ENCODE measurements at places on chromosomes 6 and 20.

- no peak for DNase-seq
Observed at GRCh38 chr20:57435498-57436222, 44.5 kb downstream of the RBM38 start.

DNA sequence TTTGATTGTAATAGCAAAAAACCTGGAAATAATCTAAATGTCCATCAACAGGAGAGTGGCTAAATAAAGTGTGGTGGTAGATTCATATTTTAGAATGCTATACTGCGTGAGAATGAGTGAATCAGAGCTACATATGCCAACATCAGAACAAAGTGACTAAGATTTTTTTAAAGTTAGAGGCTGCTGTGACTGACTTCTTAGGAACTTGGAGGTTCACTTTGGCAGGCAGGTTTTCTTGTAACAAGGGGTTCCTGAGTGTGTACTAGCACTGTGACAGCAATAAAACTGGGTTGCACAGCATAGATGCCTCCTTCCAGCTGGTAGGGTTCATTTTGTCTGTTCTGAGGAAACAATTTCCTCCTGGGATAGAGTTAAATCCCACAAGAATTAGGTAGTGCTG is 75.3 kb upstream of the ENPP5 start:
- no peak for DNase-seq

DNA sequence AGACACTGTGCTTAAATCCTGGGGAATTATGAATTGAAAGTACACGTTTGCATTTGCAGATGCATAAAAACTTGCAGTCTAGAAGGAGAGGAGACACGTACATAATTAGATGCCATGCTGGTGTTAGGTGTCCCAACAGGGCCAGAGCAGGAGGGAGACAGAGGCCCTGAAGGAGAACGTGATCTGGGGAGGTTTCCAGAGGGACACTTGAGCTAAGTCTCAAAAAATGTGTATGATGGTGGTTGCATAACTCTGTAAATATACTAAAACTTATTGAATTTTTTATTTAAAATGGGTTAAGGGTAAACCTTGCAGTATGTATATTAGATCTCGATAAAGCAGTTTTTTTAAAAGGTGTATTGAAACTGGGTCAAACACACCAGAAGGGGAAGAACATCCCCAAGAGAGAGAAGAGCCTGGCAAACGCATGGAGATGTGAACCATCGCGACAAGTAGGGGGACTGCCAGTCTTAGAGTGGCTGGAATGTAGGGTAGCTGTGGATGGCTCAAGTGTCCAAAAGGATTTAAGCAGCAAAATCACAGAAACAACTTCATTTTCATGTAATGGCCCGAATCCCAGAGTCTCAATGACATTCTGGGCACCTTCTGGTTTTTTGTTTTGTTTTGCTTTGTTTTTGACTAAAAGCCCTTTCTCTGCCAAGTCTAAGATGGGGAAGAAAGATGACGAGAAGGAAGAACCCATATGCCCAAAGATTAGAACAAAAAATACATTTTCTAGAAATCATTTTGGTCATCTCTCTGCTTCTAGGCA is 15.3 kb downstream of the TRAF3IP2 start:
- DNase-seq: no peak

GRCh38 chr6:11688425-11688709 is 90.2 kb downstream of the ADTRP start:
- DNase-seq: no peak

DNA sequence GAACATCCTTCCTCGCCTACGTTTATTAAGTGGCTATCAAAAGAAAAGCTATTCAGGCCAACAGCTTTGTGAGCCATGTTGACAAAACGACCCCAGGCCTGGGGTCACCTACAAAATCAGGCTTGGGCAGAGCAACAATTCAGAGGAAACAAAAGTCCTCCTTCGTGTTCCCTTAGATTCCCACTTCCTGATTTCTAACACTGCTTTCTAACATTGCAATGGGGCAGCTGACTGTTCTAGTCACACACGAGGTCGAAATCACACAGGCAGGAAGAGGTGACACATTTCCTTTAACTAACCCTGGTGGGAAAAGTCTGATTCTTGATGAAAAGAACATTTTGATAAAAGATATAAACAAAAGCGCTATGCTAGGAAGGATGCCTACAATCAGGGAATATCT is 31.9 kb downstream of the WDR27 start:
- no peak for DNase-seq

- no peak for DNase-seq
Observed at GRCh38 chr6:3391902-3392458, 64.9 kb downstream of the SLC22A23 start.

GRCh38 chr6:113627480-113627879 is 229.7 kb upstream of the MARCKS start:
- DNase-seq: no peak

- DNase-seq: peak; percentile 27
Observed at GRCh38 chr6:158605266-158605878, 39.2 kb downstream of the DYNLT1 start.

DNA sequence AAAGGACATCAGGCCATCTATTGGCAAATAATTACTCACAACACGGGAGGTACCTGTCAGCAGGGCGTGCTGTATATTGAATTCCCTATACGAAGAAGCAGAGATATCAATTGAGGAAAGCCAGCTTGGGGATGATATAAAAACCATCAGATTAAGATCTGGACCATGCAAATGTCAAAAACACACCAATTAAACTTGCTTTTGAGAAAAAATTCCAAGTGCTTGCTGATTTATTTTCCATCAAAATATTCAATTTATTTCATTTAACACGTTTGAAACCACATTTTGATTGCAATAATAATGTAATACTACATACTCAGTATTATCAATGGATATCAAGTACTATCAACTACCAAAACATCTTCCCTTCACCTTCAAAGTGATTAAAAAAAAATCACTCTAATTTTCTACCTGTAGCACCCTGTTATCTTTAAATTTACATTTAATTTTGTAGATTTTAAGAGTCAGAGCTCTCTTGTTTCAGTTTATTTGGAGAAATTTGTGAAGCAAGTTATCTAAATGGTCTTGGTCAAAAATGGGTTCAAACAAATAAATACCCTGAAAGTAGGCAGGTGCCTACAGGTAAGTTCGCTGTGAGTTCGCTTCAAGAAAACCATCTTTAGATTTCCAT is 6.8 kb upstream of the TBX18 start:
- DNase-seq: no peak

GRCh38 chr6:90088009-90088408 is 193.7 kb downstream of the GJA10 start:
- DNase-seq: no peak

DNA sequence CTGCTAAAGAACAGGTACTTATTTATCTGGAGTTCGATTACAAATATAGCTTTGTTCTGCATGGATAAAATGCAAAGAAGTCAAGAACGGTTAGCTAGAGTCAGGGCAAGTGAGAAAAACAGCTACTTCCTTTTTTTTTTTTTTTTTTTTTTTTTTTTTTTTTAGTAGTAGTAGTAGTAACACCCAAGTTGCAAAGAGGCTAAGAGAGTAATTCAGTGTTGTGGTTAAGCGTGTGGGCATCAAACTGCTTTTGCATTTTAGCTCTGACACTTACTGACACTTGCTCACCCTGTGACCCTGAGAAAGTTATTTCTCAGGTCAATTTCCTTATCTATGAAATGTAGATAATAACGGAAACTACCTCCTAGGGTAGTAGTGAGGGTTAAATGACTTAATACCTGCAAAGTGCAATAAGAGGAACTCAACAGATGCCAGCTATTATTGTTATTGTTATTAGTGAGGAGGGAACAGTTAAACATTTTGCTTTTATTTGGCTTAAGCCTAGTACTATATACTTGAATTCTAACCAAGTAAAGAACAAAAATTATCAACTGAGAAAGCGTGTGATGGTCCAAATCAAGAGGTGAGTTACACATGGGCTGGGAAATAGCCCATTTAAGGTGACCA is 86.7 kb upstream of the BACH2 start:
- no peak for DNase-seq

DNA sequence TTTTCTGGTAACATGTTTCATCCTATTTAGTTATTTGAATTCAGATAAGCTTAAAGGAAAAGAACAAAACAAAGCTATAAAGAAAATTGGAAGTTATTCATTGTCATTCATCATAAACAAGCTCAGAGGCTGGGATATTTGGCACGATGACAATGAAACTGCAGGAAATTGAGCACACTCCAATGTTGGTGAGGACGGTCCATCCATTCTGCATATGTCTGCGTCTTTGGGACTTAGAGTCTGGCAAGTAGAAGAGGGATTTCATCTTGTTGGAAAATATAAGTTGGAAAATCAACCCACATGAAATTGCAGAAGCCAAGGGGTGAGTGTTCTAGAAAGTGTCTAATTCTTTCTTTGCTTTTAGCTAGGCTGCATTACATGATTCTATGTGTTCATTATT is 78.4 kb downstream of the HDGFL1 start:
- DNase-seq: no peak

DNA sequence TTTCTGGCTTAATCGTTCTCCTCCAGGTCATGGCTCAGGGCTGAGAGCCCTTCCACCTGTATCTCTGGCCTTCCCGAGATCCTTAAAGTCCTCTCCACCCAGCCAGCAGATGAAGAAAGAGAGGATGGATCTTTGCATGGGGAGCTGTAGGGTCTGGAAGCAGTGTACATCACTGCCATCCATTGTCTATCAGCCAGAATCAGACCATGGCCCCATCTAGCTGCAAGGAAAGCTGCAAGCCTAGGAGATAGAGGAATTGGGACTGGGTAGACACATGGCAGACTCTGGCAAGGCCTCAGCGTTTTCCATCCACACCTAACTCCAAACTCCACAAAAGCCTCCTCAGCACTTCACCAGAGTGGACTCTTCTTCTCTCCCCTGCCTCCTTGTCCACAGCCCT is 113.8 kb upstream of the MAFB start:
- DNase-seq: no peak

DNA sequence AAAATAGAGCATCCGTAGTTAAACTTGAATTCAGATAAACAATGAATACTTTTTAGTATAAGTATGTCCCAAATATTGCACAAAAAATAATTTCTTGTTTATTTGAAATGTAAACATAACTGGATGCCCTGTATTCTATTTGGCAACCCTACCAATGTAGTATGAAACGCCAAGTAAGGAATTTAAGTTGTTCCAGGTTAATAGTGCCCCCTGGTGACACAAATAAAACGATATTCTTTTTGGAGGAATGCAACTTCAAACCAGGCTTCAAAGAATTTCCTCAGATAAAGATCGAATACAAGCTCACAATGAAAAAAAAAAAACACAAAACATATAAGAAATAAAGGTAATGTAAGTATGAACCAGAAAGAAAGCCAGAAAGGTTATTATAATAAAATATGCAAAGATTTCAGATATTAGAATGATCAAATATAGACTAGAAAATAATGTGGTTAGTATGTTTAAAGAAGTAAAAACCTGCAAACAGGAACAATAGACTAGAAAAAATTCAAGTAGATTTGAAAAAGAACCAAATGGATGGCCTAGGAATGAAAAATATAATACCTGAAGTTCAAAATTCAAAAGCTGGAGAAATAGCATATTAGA is 18.4 kb upstream of the AKAP7 start:
- no peak for DNase-seq

- DNase-seq: no peak
Observed at GRCh38 chr6:6559994-6560570, 28.4 kb upstream of the LY86 start.

DNA sequence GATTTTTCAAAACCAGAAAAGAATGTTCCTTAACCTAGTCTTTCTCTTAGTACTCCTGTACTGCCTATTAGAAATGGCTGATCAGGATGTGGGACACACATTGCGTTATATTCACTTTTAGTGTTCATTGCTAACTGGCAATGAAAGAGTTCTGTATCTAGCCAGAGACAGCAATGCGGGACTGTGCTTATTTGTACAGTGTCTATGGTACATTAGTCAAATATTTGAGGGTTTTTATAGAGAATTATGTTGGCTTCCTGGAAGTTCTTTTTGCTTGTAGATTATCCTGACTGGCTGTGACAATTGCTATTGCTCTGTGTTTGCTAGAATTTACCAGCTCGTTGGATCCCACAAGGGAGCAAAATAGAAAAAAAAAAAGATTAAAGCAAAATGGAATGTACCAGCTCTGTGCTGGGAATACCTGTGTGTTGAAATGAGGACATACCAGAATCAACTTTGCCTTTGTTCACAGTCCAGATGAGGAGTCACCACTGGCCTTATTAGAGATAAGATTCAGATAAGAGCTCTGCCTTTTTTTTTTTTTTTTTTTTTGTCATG is 22.4 kb upstream of the IFNGR1 start:
- DNase-seq: no peak

GRCh38 chr6:148883270-148883669 is 136.4 kb downstream of the UST start:
- DNase-seq: no peak

- peak; percentile 49 for DNase-seq
Observed at GRCh38 chr6:7238900-7239589, 74.0 kb downstream of the SSR1 start.

DNA sequence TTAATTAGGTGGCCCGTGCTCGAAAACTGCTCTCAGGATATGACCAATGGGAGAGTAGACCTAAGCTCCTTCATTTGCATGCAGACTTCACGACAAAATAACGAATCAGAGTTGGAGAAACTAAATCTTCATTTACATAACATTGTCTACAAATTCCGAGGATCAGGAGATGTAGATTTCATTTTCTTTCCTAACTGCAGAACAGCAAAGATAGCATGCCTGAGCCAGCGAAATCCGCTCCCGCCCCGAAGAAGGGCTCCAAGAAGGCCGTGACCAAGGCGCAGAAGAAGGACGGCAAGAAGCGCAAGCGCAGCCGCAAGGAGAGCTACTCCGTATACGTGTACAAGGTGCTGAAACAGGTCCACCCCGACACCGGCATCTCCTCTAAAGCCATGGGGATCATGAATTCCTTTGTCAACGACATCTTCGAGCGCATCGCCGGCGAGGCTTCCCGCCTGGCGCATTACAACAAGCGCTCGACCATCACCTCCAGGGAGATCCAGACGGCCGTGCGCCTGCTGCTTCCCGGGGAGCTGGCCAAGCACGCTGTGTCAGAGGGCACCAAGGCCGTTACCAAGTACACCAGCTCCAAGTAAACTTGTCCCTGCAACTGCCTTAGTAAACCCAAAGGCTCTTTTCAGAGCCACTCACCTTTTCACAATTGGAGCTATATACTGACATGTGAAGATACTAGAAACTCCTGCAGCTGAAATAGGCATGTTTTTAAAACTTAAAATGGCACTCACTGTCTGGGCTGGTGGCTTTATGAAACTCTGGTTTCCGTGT is 96.5 kb downstream of the HFE start:
- DNase-seq: no peak

- no peak for DNase-seq
Observed at GRCh38 chr6:114452785-114453401, 110.1 kb upstream of the HS3ST5 start.

DNA sequence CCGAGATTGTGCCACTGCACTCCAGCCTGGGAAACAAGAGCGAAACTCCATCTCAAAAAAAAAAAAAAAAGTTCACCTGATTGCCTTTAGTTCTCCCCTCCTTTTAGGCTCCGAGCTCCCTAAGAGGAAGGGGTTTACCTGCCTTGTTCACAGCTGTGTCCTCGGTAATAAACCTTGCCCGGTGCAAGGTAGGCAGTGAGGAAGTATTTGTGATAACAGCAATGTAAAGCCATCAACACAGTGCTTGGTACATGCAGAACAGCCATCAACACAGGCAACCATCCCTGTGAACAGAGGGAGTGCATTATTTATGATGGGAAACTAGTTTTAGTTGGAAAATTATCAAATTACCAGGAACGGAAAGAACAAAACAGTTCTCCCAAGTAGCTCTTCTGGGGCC is 1.8 kb upstream of the SPO11 start:
- DNase-seq: no peak

GRCh38 chr6:5584078-5584482 is 322.8 kb downstream of the FARS2 start:
- no peak for DNase-seq

- no peak for DNase-seq
Observed at GRCh38 chr6:75206576-75207342, 906 bp upstream of the COL12A1 start.

GRCh38 chr6:169701311-169701953 is 397 bp downstream of the WDR27 start:
- no peak for DNase-seq

Data from activated CD8-positive, alpha-beta memory T cell treated with anti-CD3 and anti-CD28 coated beads for 1 hour (primary cell).